ENCODE measurements at places on chromosomes 6 and 20. TPM values are rescaled to one million over a fixed set of nuclear protein-coding genes. Genes with fewer than 3 reads are reported as not detected.
A peak's percentile ranks its signal among the peaks of the same experiment; 100 is the strongest.

CDH26 gene
- total RNA-seq: 2.8 TPM

OPRL1 gene
- total RNA-seq: 1.1 TPM

C20orf144 gene
- 0.66 TPM for total RNA-seq

DPM1 gene
- total RNA-seq: 80.2 TPM

LHFPL5 gene
- not detected for total RNA-seq

HTR1E gene
- 0.19 TPM for total RNA-seq

EFHC1 gene
- 24.3 TPM for total RNA-seq

DNA sequence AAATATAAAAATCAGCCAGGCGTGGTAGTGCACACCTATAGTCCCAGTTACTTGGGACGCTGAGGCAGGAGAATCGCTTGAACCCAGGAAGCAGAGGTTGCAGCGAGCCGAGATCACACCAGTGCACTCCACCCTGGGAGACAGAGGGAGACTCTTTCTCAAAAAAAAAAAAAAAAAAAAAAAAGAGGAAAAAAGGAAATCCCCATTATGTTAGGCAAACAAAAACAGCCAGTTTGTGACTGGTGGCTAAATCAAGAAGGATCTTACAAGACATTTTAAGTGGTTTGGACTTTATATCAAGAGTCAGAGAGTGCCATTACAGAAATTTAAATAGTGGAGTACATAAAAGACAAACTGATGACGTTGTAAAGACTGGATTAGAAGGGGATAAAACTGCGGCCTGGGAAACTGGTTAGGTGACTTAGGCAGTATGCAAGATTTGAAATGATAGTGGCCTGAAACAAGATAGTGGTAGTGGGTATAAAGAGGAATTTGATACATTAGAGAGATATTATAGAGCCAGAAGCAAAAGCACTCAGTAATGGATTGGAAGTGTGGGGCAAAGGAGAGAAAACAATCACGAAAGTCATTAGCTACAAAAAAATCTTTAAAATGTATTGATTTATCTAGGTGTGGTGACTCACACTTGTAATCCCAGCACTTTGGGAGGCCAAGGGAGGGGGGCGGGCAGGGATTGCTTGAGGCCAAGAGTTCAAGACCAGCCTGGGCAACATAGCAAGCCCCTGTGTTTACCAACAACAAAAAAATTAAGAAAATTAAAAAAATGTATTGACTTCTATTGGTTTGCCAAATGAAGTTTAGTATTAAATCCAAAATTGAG lies 1.7 kb upstream of the MYO6 start:
- no peak for DNase-seq
- H3K4me1 ChIP-seq: peaks cover 7% of the 10 kb centered on the region
- no peak overlapping the region for H3K27ac ChIP-seq
- H3K4me3 ChIP-seq: no peak overlapping the region
- H3K36me3 ChIP-seq: no peaks in the 10 kb centered on the region

- peaks cover 20% of the 10 kb centered on the region for H3K36me3 ChIP-seq
- peak overlapping the region; percentile 60 for H3K4me3 ChIP-seq
- H3K27ac ChIP-seq: no peak overlapping the region
- no peaks in the 10 kb centered on the region for H3K27me3 ChIP-seq
- no peak for DNase-seq
These were observed 677 bp upstream of the ZBTB24 start for GRCh38 chr6:109483735-109484057.

DNA sequence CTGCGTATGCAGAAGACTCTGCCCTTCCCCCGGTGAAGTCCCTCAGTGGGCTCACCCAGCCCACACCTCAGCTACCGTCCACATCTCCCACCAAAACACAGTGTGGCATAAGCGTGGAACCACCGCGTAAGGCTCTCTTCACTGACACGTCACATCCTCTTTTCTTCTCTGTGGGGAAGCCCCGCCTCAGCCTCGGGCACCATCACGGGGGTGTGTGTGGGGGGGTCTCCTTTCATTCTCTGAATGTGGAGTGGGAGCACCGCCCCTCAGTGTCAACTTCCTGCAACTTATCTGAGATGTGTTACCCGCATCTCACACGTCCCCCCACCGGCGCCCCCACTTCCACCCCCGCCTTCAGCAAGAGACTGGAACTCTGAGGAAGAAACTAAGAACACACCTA lies 388.4 kb upstream of the JARID2 start:
- no peaks in the 10 kb centered on the region for H3K36me3 ChIP-seq
- no peak for DNase-seq
- H3K27ac ChIP-seq: no peak overlapping the region
- H3K4me3 ChIP-seq: no peak overlapping the region
- no peaks in the 10 kb centered on the region for H3K27me3 ChIP-seq

- no peak overlapping the region for H3K27ac ChIP-seq
- no peak overlapping the region for H3K4me3 ChIP-seq
- no peak for DNase-seq
- H3K36me3 ChIP-seq: no peaks in the 10 kb centered on the region
- H3K4me1 ChIP-seq: peaks cover 8% of the 10 kb centered on the region
These were observed 4.8 kb downstream of the MUC21 start for GRCh38 chr6:30988209-30988825.

DNA sequence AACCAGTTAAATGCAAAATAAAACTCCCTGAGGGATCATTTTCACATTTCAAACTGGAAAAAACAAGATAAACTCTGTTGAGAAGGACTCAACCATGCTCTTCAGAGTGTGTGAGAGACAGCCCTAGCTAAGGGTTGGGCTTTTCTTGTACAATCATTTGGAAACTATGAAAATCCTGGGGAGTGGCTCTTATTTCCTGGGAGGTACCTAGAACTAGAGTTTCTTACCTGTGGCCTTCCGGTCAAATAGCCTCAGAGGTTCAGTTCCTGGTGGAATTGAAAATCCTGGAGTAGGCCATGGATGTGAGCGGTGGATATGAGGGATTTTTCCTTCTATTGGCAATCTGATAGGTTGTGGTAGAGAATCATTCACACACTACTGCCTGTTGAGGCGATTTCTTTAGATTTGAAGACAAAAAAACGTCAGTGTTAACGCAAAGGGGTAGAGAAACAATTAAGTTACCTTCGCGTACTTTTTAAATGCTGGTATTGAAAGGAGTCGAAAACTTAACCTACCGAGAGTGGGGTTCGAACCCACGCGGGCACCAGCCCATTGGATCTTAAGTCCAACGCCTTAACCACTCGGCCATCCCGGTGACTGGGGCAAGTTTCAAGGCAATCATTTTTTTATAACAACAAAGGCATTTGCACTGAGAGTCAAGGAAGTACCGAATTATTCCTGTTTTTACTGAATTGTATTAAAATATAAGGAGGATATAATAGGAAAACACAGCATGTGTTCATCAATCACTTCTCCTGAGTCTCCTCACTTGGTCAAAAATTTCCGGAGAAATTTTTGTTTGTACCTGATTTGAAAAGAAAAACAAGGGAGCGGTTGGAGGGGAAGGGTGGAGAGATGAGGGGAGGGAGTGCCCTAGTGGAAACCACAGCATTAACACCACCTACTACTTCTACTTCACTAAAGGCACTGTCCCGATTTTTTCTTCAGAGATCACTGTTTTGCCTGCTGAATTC lies 191.3 kb downstream of the OR2B2 start:
- H3K4me3 ChIP-seq: peak overlapping the region; percentile 60
- peak; percentile 80 for DNase-seq
- no peaks in the 10 kb centered on the region for H3K27me3 ChIP-seq
- H3K27ac ChIP-seq: no peak overlapping the region
- no peaks in the 10 kb centered on the region for H3K36me3 ChIP-seq

DNA sequence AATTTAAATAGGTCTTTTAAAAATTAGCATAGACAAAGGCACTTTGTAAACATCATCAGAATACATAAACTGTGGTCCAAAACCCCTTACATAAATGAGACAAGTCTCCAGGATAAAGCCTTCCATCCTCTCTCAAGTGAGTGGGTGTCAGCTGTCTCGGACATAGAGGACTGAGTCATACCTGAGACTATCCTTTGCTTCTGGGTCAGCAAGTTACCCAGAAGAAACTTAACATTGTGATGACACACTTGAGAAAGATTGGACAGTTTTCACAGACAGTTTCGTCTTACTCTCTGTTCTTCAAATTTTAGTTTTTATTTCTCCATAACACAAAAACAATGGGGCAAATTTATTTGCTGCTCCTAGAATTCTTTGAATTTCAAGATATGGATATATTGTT lies 838.0 kb downstream of the DHX35 start:
- H3K36me3 ChIP-seq: no peaks in the 10 kb centered on the region
- no peak overlapping the region for H3K4me3 ChIP-seq
- H3K27ac ChIP-seq: no peak overlapping the region
- DNase-seq: no peak

DNA sequence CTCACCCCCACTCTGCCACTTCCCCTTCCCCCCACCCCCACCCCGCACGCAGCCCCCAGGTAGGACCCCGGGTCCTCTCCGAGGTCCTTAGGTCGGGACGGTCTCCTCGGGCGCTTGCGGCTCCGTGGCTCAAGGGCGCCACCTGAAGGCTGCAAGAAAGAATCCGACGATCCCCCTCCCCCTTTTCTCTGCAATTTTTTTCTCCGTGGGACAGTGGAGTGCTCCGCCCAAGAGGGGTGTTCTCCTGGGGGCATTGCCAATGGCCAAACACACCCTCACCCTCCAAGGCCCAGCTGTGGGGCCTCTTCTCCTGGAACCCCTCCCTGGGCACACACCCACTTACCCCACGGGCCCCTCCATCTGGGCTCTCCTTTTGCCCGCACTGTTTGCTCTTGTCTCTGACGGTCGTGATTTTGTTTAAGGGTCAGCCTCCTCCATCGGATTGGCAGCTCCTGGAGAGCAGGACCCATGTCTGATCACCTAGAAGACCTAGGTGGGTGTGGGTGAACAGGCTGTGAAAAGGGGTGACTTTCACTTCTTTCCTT lies 1.1 kb upstream of the TMEM74B start:
- H3K4me1 ChIP-seq: peaks cover 28% of the 10 kb centered on the region
- H3K36me3 ChIP-seq: no peaks in the 10 kb centered on the region
- peak; percentile 81 for DNase-seq
- H3K4me3 ChIP-seq: peak overlapping the region; percentile 64
- H3K27ac ChIP-seq: no peak overlapping the region

GRCh38 chr6:120875900-120876299 lies 458.4 kb downstream of the TBC1D32 start:
- no peak overlapping the region for H3K4me3 ChIP-seq
- H3K36me3 ChIP-seq: no peaks in the 10 kb centered on the region
- H3K4me1 ChIP-seq: no peaks in the 10 kb centered on the region

DNA sequence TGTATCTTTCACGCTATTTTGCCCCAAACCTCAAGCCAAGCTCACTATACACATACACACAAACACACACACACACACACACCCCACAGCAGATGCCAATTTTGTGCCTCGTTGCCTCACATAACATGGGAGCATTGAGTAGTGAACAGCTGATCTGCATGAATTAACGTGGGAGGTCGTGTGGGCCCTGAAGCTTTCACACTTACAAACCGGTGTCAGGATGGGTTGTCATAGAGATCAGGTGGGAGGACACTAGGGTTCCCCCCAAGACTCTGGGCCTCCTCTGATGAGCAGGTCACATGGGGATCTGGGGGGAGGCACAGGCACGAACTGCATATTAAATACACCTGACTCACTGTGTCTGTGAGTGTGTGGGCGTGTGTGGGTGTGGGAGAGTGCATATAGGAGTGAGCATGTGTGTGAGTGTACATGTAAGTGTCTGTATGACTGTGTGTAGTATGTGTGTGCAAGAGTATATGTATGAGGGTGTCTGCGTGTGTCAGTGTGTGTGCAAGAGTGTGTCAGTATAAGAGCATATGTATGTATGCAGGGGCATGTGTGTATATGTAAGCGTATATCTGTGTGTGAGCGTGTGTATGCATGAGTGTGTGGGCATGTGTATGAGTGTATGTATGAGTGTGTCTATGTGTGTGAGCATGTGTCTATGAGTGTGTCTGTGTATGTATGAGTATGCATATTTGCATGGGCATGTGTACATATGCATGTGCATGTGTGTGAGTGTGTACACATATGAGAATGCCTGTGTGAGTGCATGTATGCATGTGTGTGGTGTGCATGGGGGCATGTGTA lies 370.4 kb downstream of the PREX1 start:
- no peak for DNase-seq
- no peaks in the 10 kb centered on the region for H3K36me3 ChIP-seq
- no peak overlapping the region for H3K27ac ChIP-seq
- no peak overlapping the region for H3K4me3 ChIP-seq
- no peaks in the 10 kb centered on the region for H3K27me3 ChIP-seq
- H3K4me1 ChIP-seq: peaks cover 10% of the 10 kb centered on the region

- H3K4me3 ChIP-seq: no peak overlapping the region
- no peak overlapping the region for H3K27ac ChIP-seq
- 0 out of 2 replicates have a peak, but pooled peaks cover 4% of the 10 kb centered on the region for H3K27me3 ChIP-seq
- H3K4me1 ChIP-seq: no peaks in the 10 kb centered on the region
- DNase-seq: peak; percentile 48
These were observed 81.4 kb upstream of the CDH4 start for GRCh38 chr20:61170496-61171320.

DNA sequence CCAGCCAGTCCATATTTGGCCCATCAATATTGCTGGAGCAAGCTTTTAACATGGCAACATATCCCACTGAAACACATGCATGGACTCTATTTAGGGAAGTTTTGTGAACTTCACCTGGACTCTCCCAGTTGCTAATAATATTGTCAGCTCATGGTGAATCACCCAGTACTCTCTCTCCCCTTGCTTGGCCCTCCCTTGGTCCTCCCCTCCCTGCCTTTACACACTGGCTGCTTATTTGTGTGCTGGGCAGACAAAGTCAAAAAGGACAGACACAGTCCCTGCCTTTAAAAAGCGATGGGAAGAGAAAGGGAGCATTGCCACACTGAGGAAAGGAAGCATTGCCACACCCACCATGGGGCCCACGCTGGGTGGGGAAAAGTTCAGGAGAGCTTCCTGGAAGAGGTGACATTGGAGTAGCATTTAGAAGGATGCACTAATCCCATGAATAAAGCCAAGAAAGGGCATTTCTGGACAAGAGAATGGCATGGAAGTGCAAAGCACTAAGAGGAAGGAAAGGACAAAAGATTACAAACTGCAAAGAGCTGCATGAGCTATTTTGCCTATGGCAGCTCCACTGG lies 143.4 kb upstream of the EXOC2 start:
- DNase-seq: no peak
- H3K36me3 ChIP-seq: no peaks in the 10 kb centered on the region
- no peak overlapping the region for H3K4me3 ChIP-seq
- H3K27ac ChIP-seq: no peak overlapping the region

- H3K4me1 ChIP-seq: peaks cover 36% of the 10 kb centered on the region
- no peaks in the 10 kb centered on the region for H3K27me3 ChIP-seq
- H3K36me3 ChIP-seq: no peaks in the 10 kb centered on the region
- DNase-seq: peak; percentile 73
These were observed 2.9 kb downstream of the SALL4 start for GRCh38 chr20:51799401-51799860.

DNA sequence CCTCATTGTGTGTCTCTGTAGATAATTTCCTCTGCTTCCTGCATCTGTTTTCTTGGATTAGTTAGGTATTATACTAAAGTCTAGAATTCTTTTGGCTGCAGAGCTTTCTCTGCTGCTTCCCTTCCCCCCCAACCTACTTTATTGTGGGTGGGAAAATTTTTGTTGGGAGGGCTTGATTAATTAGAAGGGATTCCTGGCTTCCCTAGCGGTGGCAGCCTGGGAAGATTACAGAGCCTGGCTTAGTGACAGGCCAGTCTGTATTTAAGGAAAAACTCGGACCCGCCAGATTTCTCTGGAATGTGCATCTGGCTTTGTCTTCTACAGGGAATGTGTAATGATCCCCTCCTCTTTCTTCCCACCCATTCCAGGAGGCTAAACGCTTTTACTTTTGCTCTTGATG lies 31.2 kb downstream of the SLX4IP start:
- H3K27me3 ChIP-seq: no peaks in the 10 kb centered on the region
- peak; percentile 87 for DNase-seq
- H3K4me3 ChIP-seq: peak overlapping the region; percentile 23
- H3K4me1 ChIP-seq: peaks cover 56% of the 10 kb centered on the region
- peak overlapping the region; percentile 90 for H3K27ac ChIP-seq
- H3K36me3 ChIP-seq: no peaks in the 10 kb centered on the region

GRCh38 chr20:46021361-46022359 lies 7.4 kb upstream of the SLC12A5 start:
- no peaks in the 10 kb centered on the region for H3K36me3 ChIP-seq
- H3K27me3 ChIP-seq: peaks cover 41% of the 10 kb centered on the region
- 0 out of 2 replicates have a peak overlapping the region, but pooled peaks have one; percentile 69 for H3K27ac ChIP-seq
- peaks cover 4% of the 10 kb centered on the region for H3K4me1 ChIP-seq
- peak; percentile 97 for DNase-seq
